Upper lobe of left lung (tissue), 6 donors: ENCODE measurements at places on chromosomes 7 and 10.

GRCh38 chr10:100811261-100811660, 65.9 kb downstream of the PAX2 start:
- DNase-seq: no peak

DNA sequence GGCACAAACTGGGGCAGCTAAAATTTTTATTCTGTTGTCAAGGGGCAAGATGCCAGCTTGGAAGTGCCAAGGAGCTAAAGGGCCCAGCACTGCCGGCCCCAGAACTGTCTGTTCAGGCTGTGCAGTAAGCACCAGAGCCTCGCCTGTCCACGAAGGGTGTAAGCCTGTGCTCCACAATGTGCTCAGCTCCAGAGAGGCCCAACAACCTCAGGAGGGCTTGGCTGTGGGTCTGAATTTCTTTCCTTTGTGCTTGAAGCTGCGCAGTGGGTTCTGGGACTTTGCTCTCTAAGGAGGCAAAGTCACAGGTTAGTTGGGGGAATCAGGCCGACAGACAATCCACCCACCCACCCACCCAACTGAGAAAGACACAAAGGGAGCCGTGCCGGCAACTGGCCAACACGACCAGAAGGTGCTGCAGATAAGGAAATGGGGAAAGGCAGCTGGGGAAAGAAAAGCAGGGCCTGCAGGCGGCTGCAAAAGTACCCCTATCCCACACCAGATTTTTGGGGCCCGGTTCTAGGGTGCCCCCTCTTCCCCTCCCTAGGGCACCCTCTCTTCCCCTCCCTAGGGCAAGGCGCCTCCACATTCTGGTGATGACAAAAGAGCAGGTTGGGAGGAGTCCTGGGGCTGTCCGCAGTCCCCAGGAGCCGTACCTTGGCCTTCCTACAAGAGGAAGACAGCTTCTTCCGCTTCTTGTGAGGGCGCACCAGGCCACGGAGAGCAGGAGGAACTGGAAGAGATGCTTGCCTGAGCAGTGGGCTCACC, 7.7 kb downstream of the DDX56 start:
- DNase-seq: no peak

GRCh38 chr10:279232-279631, 144.0 kb downstream of the ZMYND11 start:
- DNase-seq: no peak

GRCh38 chr10:21161647-21162046, 264.5 kb upstream of the NEBL start:
- no peak for DNase-seq

DNA sequence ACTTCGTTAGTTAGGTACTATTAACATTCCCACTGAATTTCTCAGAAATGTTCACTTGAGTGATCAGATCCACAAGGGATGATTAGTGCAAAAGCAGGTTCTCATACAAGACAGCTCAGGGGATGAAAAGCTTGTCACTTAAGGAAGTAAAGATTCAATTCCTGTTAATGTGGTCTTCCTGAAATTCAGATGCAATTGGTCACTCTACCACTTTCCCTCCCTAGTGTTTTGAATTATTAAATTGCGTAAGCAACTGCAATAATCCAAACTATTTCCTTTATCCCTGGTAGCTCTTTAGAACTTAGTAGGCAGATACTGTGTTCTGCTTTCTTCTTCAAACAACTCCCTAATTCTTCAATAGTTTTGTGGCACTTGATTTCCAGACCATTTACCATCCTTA, 121.4 kb downstream of the MAGI2 start:
- no peak for DNase-seq

DNA sequence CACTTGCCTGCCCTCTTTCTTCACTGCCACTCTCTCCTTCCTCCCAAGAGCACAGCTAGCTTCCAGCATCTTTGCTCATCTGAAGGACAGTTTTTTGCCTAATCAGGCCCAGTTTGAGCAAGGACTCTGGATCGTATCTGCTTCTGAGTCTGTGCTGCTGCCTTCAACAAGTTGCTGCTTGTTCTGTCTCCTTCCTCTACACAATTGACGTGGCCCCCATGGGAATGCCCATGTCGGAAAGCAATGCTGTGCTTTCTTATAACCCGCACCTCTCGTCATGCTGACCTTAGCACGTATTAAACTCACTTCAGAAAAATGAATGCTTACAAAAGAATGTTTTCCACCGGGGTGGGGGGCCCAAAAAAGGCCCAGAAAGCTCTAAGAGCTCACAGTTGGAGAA, 324.7 kb upstream of the C7orf33 start:
- DNase-seq: no peak

- DNase-seq: no peak
Observed at GRCh38 chr10:85647741-85648140, 718.9 kb downstream of the GRID1 start.

DNA sequence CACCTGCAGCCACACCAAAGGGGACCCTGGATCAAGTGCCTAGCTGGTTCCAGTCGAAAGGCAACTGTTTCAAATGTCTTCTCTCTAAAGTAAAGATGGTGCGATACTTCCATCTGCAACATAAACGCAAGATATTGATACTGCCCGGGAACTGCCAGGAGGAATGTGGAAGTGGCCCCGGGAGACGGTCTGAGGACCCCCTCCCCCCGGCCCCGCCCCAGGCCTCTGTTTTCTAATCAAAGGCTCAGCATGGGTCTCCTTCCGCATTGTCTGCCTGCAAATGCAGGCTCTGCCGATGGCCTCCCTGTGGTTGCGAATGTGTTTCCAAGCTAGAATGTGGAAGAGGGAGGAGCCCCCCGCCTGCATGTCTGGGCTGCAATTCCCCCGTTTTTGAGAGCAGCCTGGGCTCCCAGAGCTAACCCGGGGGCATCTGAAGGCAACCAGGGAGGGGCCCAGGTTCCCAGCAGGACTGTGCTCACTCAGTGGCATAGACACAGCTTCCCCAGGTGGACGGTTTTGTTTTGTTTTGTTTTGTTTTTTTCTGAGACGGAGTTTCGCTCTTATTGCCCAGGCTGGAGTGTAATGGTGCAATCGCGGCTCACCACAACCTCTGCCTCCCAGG, 223.9 kb upstream of the PPP2R2D start:
- no peak for DNase-seq

DNA sequence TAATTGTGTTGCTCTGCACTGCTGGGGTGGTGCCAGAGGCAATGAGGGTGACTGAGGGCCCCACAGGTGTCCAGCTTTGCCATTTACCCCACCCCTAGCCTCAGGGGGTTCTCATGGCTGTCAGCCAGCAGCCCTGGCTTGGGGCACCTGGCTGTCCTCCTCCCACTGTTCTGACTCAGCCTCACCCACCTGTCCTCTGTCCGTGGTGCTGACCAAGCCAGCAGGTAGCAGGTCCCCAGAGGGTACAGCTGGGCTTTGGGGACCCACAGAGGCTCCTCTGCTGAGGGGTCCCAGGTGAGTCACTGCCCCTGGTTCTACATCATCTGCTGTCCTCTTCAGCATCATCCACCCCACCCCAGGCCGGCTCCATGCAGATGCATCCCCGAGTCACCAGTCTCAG, 32.2 kb upstream of the ZNF716 start:
- DNase-seq: no peak

- no peak for DNase-seq
Observed at GRCh38 chr10:78299851-78300468, 266.3 kb downstream of the RPS24 start.

GRCh38 chr7:111018447-111018846, 72.5 kb upstream of the LRRN3 start:
- no peak for DNase-seq

DNA sequence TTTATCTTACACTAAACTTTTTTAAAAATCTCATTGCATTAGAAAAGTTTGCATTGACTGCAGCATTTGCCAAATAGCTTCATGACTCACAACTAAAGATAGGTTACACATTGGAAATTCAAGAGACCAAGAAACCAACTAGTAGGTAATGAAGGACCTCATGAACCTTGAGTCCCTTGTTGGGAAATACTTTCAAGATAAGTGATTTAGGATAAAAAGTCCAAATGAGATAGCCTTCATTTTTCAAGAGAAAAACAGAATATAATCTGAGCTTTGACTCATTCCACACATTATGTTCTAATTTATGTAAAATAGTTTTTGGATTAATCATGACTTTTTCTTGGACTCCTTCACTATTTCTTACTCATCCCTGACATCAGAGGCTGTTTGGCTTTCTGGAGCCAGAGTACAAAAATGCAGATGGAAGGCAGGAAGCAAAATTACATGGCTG, 13.1 kb upstream of the LIPF start:
- no peak for DNase-seq

GRCh38 chr7:47814905-47815613, 133.2 kb downstream of the PKD1L1 start:
- no peak for DNase-seq

DNA sequence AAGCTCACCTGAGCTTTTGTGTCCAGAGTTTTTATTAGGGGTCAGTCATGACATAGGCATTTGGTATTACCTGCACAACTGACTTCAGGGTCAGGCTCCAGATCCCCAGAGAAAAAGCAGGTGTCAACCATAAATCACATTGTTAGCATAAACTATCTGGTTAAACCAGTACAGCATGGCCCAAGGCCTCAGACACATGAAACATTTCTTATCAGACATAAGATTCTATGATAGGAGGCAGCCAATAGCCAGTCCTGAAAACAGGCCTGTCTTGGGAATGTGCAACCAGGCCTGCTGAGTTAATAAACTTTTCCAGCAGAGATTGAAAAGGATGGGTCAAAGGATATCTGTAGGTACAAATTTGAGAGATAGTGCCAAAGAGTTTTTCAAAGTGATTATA, 116.1 kb downstream of the TPST1 start:
- DNase-seq: no peak

GRCh38 chr7:151232917-151233701, 826 bp downstream of the CHPF2 start:
- DNase-seq: no peak

DNA sequence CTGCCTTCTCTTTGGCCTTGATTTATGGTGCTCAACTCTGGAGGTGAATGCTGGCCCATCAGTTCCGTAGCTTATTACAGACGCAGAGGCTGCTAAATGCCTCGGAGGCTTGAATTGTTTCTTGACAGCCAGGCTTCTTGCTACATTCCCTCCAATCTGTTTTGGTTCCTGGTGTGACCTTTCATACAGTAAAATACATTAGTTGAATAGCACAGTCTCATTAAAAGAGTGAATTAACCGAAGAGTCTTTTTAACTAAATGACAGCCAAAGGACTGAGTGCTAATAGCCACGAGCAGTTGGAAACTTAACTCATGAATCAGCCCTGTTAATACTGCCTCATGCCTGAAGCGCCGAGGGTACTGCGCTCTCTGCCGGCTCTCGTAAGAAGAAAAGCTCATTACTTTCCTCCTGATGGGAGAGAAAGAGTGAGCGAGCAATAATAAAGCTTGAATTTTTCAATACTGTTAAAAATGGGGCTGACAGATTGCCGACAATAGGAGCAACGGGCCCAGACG, 236.4 kb upstream of the GPR26 start:
- no peak for DNase-seq

GRCh38 chr10:118810796-118811505, 56.2 kb upstream of the CACUL1 start:
- DNase-seq: no peak

- DNase-seq: no peak
Observed at GRCh38 chr7:32609463-32609862, 114.2 kb downstream of the AVL9 start.

DNA sequence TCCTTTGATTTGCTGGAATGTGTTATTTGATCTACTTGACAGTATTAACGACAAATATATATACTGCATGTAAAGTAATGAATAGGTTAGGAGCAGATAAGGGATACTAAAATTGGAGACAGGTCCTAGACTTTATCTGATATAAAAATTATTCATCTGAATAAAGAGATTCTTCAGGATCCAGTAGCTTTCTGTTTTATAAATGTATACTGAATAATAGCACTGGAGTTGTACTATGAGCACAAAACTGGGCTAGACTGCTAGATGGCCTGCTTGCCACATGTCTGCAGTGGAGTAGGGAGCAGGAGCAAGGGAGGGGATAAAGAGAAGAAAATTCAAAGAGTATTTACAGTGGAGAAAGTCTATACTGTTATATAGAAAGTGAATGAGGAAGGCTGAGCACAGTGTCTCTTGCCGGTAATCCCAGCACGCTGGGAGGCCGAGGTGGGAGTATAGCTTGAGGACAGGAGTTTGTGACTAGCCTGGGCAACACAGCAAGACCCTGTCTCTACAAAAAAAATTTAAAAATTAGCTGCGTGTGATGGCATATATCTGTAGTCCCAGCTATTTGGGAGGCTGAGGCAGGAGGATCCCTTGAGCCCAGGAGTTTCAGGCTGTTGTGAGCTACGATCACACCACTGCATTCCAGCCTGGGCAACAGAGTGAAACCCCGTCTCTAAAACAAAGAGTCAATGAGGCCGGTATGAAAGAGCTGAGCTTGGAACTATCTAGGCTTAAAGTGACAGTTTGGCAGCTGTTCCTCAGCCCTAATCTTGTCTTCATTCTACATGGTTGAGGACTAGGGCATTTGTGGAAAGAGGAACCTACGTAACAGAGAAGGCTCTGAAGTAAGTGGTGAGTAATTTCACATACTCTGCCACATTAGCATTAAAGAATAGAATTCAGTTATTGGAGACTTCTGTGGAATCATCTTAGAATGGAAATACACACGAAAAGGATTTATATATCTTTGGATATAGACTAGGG, 41.8 kb downstream of the CD36 start:
- no peak for DNase-seq

DNA sequence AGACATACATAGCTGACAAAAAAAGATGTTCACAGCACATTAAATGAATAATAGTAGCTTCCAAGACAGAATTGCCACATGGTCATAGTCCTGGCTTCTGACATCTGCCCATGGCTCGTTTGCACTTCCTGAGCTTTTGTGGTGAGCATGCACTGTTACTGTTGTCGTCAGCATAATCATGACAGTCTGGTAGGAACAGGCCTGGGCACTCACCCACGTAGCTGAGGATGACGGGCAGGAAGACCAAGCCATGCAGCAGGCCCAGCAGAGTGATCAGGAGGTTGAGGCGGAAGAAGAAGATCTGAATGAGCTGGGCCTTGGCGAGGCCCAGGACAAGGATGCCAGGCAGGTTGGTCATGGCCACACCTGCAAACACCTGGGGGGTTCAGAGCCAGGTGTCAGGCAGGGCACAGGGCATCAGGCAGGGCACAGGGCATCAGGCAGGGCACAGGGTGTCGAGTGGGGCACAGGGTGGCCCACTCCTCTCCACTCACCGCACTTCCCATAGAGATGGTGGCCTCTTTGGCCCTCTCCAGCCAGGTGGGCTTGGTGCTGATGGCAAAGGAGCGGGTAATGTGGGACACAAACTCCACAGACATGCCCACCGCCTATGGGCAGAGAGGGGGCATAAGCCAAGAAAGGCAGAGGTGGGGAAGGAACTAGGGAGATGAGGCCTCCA, 25.3 kb upstream of the NUDCD3 start:
- no peak for DNase-seq

DNA sequence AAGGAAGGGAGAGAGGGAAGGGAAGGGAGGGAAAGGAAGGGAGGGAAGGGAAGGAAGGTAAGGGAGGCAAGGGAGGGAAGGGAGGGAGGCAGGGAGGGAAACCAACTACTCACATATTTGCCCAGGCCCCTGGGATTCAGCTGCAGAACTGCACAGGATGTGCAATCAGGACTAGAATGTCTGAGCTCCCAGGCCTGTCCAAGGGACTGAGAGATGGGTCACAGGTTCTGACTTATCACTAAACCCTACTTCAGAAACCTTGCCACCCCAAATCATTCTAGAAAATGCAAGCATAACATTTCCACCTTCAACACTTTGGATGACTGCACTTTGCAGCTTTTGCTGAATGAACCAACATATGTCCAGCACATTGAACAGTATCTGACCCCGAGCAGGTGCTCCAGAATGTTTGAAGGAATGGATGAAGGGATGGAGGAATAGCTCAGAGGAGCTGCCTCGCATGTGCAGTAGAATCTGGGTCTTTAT, 245.3 kb downstream of the KCNMA1 start:
- no peak for DNase-seq

- no peak for DNase-seq
Observed at GRCh38 chr7:111953611-111954010, 252.6 kb downstream of the DOCK4 start.

- DNase-seq: no peak
Observed at GRCh38 chr10:110138197-110138812, 69.1 kb upstream of the MXI1 start.
